HL-60 (cell line): ENCODE measurements at places on chromosomes 3 and 15.

DNA sequence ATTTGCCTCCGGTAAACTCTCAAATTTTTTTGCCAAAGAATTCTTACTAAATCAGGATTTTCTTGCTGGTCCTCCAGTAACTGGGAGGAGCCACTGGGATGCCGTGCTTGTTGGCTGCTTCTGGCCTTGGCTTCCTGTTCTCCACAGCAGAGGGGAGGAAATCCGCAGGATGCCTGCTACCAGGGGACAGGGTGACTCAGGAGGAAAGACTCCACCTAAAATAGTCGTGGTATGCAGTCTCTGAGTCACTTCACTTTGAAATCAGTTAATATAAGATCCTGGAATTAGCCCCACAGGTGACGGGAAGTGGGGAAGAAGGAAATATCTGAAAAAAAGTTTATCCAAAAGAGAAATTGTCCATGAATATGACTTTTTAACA is 6.5 kb upstream of the TM4SF18 start:
- no peak for DNase-seq

GRCh38 chr15:25772500-25772899 is 90.6 kb downstream of the ATP10A start:
- DNase-seq = no peak

DNA sequence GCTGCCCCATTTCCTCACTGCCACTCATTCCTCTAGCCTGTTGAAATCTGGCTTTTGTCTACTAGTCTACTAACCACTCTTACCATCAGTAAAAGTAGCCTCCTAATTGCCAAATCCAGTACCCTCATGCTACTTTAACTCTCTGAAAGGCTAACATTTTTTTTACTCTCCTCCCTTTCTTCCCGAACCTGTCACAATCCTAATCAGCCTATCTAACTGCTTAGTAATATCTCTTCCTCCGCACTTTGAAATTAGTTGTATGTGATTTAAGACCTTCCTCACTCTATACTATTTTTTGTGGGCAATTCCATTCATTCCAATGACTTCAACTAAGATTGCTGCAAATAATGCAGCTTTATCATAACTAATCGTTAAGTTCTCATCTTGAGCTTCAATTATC is 3.7 kb downstream of the SENP7 start:
- DNase-seq = no peak

DNA sequence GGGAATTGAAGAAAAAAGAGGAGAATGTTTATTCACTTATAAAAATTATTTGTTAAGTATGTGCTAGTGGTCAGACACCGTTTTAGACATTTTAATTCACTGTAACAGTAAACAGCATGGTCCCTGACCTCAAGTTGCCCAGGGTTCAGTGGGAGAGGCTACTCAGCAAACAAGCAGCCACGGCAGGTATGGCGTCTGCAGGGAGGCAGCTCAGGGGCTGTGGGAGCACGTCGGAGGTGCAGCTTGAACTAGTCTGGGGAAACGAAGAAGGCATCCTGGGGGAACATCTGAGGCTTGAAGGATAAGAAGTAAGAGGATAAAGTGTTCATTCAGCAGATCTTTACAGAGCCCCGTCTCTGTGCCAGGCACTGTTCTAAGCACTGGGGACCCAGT is 66.0 kb downstream of the CRTC3 start:
- no peak for DNase-seq

DNA sequence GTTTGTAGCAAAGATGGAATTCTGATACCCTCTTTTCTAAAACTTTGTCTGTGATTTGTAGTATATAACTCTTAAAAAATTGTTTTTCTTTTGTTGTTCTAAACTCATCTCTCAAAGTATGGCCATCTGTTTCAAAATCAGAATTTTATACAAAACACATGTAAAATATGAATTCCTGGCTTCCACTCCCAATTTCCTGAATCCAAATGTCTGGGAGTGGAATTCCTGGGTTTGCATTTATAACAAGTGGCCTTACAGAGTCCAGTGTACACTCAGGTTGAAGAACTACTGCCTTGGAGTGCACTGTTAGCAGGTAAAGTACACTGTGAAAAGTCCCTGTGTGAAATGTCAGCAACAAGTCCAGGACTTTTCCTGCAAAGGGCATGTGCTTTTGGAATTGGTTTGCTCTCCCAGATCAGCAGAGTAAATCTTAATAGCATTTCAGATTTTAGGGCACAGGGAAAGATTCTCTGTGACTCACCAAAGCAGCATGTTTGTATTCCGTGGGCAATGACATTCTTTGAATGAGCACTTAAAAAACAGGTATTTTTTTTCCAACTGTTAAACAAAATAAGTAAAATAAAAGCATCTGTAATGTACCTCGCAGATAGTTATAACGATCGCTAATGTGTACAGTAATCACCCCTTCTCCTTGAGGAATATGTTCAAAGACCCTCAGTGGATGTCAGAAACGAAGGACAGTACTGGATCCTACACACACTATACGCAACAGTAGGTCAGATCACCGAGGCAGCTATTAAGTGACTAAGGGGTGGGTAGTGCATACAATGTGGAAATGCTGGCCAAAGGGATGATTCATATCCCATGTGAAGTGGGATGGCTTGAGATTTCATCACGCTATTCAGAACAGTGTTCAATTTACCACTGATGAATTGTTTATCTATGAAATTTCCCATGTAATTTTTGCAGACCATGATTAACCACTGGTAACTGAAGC is 2.0 kb upstream of the CLDN16 start:
- peak; percentile 31 for DNase-seq

- no peak for DNase-seq
Observed at GRCh38 chr15:68829068-68829467, 8.4 kb upstream of the ANP32A start.
